ENCODE measurements at places on chromosomes 2 and 18.
A peak's percentile ranks its signal among the peaks of the same experiment; 100 is the strongest.

- no peak for DNase-seq
Measured at GRCh38 chr2:237027712-237028029, 58.0 kb upstream of the COPS8 start.

DNA sequence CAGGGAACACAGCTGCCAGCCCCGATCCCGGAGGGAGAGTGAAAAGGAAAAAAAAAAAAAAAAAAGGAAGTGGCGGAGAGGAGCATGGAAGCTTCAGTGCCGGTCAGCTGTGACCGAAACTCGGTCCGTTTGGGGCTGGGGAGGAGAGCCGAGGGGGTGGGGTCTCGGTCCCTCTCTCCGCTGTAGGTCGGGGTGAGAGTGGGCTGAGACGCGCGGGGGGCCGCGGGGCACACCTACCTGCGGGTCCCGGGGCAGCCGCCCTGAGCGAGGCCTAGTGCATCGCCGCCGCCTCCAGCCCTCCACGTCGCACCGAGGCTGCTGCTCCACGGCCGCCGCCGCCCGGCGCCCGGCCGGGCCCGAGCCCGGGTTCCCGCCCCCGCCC, 536 bp downstream of the VPS54 start:
- peak; percentile 7 for DNase-seq

- no peak for DNase-seq
Measured at GRCh38 chr2:86631846-86632485, 8.3 kb upstream of the RNF103 start.

GRCh38 chr2:43436431-43436830, 159.4 kb downstream of the THADA start:
- no peak for DNase-seq

- DNase-seq = no peak
Measured at GRCh38 chr2:170771421-170771937, 1.3 kb downstream of the ERICH2 start.

DNA sequence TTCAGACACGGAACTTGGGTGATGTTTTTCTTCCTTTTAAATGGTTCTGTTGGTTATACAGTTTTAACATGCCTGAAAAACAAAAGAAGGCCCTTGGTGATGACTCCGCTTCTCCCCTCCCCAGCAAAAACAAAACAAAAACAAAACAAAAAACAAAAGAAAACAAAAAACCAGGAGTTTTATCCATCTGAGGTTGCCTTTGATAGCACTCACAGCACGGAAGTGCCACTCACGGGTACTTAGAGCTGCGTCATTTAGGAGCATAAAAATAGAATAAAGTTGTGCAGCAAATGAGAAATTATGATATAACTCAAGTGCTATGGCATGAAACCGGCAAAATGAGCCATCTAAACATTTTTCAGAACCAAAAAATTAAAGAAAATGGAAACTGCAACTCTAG, 57.7 kb downstream of the ZEB2 start:
- DNase-seq = no peak

GRCh38 chr2:28972778-28973335, 8.2 kb upstream of the TOGARAM2 start:
- no peak for DNase-seq

GRCh38 chr2:150882751-150883612, 378.7 kb downstream of the RBM43 start:
- DNase-seq = no peak

- no peak for DNase-seq
Measured at GRCh38 chr2:133317178-133317577, 251.1 kb downstream of the NCKAP5 start.

- no peak for DNase-seq
Measured at GRCh38 chr2:39308778-39309177, 65.0 kb upstream of the CDKL4 start.

- DNase-seq = no peak
Measured at GRCh38 chr2:239946864-239947728, 78.0 kb downstream of the NDUFA10 start.

DNA sequence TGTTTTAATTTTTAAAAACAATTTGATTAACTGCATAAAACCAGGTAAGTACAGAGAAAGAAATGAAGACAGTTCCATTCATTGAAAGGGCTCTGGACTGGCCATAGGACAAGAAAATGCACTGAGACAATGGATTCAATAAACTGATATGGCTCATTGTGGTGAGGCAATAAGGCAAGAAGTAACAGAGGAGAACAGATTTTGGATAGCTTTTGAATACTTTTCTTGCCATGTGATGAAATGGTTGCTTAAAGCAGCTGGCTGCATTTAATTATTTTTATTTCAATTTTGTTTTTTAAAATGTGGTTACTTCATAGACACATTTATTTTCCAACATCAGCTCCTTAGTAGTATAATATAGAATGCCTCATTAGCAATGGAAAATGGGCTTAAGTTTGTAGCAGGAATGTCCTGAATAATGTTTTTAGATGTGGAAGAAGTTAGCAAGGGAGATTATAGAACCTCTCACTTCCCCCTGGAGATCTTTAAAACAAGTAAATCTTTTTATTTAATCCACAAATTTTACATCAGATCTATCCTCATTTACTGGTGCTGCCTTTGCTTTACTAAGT, 646.9 kb upstream of the ZEB2 start:
- no peak for DNase-seq

GRCh38 chr2:160870729-160871465, 289.3 kb upstream of the TANK start:
- no peak for DNase-seq

DNA sequence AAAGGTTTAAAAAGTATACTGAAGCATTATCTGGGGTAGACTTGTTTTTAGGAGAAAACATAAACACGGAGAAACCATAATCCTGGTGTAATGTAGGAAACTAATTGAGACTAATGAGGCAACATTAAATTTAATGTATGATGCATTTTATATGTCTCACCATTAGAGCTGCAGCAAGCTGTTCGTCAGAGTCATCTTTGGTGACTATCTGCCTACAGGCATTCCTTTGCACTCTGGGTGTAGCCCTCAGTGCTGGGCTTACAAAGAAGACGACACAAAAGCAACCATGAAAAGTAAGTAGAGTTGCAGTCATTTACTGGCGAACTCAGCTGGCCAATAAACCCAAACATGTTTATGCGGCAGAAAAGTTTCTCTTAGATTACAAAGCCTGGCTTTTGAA, 415.3 kb upstream of the ZEB2 start:
- no peak for DNase-seq

DNA sequence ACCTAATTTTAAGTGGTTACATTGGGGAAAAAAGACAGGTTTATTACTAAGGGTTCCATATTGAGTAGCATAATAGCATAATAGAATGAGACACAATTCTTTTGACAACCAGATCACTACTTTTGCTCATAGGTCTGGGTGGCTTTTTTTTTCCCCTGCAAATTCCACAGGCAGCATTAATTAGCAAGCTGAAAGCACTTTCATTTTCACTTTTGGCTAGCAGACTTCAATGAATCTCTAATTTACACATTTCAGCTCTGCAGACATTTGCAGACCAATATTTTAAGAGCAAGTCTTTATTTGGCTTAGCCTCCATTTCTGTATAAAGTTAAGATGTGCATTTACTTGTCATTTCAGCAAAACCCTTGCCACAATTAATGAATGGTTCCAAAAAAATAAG, 185.5 kb downstream of the NOL4 start:
- DNase-seq = no peak

- no peak for DNase-seq
Measured at GRCh38 chr18:8121942-8122480, 487.2 kb upstream of the RAB12 start.

DNA sequence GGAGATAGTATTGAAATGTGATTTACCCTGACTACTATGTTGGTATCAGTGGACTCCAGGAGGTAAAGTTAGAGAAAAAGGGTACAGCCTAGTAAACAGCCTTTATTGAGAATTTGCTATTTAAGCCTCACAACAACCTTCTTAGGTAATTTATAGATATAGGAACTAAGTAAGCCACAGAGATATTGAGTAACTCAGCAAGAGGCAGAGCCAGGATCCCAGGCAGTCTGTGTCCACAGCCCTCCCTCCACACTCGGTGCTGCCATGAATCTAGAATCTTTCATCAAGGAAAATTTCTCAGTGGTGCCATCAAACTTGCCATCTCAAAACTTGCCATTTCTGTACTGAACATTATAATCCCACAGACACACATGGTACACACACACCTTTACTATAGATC, 170.9 kb downstream of the CAPN13 start:
- DNase-seq = no peak

- DNase-seq = no peak
Measured at GRCh38 chr18:36493349-36494159, 196.0 kb downstream of the FHOD3 start.

GRCh38 chr2:167890739-167891138, 356.7 kb downstream of the STK39 start:
- DNase-seq = no peak

GRCh38 chr2:84918430-84918829, 13.0 kb downstream of the TMSB10 start:
- no peak for DNase-seq

GRCh38 chr2:197446844-197447243, 6.5 kb upstream of the COQ10B start:
- no peak for DNase-seq

- DNase-seq = no peak
Measured at GRCh38 chr2:145066151-145066661, 546.3 kb upstream of the ZEB2 start.

DNA sequence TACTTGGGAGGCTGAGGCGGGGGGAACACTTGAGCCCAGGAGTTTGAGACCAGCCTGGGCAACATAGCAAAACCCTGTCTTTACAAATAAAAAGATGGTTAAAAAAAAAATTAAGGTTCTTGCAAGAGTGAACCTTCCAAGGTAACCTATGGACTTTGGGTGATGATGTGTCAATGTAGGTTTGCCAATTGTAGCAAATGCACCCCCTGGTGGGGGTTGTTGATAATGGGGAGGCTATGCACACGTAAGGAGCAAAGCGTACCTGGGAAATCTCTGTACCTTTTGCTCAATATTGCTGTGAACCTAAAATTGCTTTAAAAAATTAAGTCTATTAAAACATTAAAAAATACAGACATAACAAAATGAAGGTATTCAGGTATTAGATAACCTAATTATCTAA, 70.4 kb downstream of the CWC22 start:
- no peak for DNase-seq

- DNase-seq = no peak
Measured at GRCh38 chr2:187013058-187013457, 164.1 kb upstream of the ZSWIM2 start.

- DNase-seq = no peak
Measured at GRCh38 chr2:66691031-66691965, 256.4 kb downstream of the MEIS1 start.

GRCh38 chr18:4203568-4204437, 251.3 kb downstream of the DLGAP1 start:
- DNase-seq = no peak

- no peak for DNase-seq
Measured at GRCh38 chr2:156907806-156908205, 349.7 kb upstream of the GALNT5 start.

DNA sequence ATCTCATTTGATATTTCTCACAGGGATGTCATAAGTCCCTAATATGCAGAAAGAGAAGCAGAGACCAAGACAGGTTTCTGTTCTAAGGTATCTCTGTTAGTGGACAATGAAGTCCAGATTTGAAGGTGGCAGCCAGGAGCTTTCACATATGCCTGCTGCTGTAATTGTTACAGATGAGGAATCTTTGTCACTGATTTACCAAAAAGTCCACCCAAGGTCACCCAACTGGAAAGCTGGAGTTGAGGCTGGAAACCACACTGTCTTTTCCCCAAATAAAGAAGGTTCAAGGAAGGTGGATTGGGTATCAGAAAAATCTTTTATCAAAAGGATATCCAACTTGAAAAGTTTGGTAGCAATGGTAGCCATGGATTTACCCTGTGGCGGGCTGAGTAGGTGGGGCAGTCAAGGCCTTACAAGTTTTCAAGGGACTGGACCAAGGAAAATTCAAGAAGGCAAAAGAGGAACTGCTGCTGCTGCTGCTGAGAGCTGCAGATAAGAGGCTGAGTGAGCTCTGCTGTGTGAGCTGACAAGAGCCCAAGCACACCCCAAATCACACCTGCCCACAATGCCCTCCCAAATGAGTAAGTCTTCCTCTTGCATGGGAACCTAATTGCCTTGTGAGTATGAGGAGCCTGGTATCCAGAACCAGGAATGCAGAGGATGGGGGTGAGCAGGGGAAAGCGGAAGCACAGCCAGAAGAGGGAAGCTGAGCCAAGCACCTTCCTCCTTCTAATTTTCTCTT, 241.2 kb downstream of the ANAPC1 start:
- DNase-seq = no peak

GRCh38 chr2:153479573-153479972, 1.0 kb upstream of the RPRM start:
- no peak for DNase-seq

GRCh38 chr2:71546275-71546638, 92.9 kb downstream of the DYSF start:
- DNase-seq = no peak

DNA sequence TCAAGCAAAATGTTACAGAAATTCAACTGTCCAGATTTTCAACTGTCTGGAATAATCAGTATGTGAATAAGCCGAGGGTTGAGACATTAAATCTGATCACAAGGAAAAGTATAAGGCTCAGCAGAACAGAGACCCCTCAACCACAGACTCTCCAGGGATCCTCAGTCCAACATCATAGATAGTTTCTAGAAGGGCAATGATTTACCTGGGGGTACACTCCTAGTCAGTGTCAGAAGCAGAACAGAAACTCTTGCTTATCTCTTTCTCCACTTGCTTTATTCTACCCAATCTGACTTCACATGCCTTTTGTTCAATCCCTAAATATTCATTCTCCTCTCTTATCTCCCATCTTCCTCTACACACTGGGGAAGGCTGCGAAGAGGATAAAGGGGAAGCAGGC, 36.4 kb downstream of the ICOS start:
- DNase-seq = no peak

GRCh38 chr2:68274022-68274421, 21.7 kb upstream of the PPP3R1 start:
- DNase-seq = no peak

- DNase-seq = no peak
Measured at GRCh38 chr2:47094511-47095142, 60.5 kb downstream of the STPG4 start.

- no peak for DNase-seq
Measured at GRCh38 chr18:58223717-58224424, 179.8 kb downstream of the NEDD4L start.

DNA sequence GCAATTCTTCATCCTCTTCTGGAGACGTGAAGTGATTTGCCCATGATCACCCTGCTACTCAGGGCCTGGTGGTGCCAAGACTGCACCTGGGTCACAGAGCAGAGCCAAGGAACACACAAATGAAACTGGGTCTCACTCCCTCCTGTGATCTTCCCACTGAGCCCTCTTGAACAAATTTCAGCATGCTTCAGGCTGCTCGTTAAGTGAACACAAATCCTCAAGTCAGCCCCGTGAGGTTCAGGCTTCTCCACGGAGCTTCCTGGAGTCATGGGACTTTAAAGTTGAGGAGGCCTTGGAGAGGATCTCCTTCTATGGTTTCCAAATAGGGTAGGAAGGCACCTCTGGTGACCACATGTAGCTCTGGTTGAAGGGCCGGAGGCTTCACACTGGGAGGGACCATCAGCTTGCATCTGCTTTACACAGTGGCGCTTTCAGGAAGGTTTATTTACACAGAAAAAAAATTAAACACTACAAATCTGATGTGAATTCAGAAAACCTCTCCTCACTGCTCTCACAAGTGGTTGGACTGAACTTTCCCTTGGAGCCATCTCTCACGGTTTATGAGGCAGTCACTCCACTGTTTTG, 255.4 kb downstream of the LOXHD1 start:
- no peak for DNase-seq
